ENCODE measurements at places on chromosomes 13 and 19.

- no peak for DNase-seq
Measured at GRCh38 chr13:45142440-45143345, 22.4 kb downstream of the GTF2F2 start.

DNA sequence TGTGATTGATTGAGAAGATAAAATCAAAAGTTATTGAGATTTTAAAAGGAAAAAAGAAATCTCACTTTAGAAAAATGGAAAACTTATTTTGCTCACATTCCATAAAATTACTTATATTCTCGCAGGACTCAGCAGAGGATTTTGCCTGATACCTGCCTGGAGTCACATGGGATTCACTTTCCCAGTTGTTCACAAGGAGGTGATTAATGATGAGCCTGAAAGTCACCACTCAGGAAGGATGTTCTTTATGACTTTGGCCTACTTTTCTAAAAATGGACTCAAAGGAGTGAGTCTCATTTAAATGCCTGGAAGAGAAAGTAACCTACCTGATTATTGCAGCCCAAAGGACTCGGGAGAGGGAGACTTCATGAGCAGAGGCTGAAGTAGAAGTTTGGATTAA is 34.5 kb upstream of the FAM216B start:
- no peak for DNase-seq

GRCh38 chr13:94345374-94346195 is 133.9 kb downstream of the DCT start:
- DNase-seq: no peak

DNA sequence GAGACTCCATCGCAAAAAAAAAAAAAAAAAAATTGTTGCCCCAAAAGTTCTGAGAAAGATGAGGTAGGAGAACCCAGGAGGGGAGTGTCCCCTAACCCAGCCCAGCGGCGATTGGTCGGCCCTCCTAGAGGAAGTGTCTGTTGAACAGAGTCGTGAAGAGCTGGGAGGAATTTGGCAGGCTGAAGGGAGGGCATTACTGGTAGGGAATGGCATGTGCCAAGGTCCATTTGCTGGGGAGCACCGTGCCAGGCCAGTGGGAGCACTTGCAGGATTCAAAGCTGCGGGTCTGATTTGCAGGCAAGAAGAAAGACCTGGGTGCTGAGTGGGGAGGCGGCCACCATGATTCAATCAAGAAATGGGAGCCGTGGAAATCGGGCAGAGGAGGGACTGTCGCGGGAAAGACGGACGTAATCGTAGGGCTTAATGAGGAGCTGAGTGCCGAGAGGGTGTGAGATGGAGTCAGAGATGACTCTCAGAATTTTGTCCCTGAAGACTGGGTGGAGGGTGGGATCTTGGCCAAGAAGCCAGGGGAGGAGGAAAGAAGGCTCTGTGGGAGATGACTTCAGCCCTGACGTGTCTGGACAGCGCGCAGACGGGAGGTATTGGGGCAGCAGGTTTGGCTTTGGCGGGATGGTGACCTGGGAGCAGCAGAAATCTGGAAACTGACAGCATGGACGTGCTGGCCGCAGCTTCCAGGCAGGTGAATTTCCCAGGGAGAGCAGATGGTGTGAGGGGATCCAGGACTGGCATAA is 15.4 kb downstream of the CERS4 start:
- DNase-seq: no peak

- no peak for DNase-seq
Measured at GRCh38 chr19:38836159-38836982, 4.8 kb upstream of the ECH1 start.

GRCh38 chr19:39246951-39247669 is 1.5 kb downstream of the IFNL4 start:
- no peak for DNase-seq

- DNase-seq: no peak
Measured at GRCh38 chr19:38274739-38275138, 10.4 kb downstream of the SPINT2 start.

- DNase-seq: peak; percentile 9
Measured at GRCh38 chr13:23984546-23984945, 87.2 kb upstream of the C1QTNF9B start.

DNA sequence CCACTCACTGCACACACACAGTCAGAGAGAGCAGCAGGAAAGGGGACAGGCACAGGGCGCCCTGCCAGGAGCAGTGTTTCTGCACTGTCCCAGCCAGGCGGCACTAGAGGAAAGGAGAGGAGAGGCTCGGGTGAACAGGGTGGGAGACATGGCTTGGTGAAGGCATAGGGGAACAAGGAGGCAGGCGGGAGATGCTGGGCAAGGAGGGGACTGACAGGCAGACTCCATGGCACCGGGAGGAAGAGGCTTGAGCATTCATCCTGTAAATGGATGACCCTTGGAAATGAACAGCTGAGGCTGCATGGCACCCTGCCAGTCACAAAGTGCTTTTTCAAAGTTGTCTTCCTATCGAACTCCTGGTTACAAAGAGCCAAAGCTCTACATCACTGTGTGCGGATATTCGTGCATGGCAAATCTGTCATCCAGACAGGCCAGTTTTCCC is 22.4 kb downstream of the MED26 start:
- DNase-seq: peak; percentile 42

DNA sequence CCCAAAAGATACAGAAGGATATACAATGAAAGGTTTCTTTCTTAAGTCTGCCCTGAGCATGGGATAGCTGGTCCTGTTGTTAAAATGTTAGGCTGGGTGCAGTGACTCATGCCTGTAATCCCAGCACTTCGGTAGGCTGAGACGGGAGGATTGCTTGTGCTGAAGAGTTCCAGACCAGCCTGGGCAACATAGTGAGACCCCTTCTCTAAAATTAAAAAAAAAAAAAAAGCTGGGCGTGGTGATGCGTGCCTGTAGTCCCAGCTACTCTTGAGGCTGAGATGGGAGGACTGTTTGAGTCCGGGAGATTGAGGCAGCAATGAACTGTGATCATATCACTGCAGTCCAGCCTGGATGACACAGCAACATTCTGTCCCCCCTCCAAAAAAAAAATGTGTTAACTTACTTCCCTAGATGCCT is 52.5 kb upstream of the SHKBP1 start:
- DNase-seq: no peak

DNA sequence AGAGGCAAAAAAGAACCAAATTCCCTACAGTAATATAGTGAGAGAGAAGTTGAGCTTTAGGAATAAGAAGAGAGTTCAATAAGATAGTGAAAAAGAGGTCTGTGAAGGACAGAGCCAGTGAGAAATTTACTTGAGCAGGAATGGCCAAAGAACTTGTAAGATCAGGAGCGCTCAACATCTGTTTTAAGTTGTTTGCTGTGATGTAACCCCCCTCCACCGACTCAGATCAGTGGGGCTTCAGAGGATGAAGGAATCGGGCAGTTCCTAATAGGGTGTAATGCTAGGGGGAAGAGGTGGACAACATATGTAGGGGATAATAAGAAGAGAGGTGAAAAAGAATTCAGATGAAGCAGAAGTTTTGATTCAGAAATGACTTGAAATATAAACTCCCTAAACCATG is 85.3 kb upstream of the FNDC3A start:
- no peak for DNase-seq

DNA sequence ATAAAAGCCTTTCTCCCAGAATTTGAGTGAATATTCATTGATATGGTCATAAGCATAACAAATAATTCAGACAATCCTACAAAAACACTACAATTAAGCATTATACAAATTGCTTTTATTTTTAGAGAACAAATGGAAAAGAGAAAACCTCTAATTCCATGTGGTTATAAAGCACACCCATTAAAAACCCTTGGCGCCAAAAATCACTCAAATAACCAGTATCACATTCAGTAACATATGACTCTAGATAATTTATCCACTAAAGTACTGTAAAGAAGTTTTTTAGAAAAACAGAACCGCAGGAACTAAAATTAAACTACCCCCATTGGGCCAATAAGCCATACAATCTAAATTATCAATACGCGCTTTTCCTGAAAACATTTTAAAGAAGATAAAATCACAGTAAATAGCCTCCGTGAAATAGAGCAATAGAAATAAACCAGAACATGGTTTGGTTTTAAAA is 569 bp downstream of the LCP1 start:
- DNase-seq: no peak

GRCh38 chr19:39405261-39405957 is 1.2 kb upstream of the ZFP36 start:
- no peak for DNase-seq

DNA sequence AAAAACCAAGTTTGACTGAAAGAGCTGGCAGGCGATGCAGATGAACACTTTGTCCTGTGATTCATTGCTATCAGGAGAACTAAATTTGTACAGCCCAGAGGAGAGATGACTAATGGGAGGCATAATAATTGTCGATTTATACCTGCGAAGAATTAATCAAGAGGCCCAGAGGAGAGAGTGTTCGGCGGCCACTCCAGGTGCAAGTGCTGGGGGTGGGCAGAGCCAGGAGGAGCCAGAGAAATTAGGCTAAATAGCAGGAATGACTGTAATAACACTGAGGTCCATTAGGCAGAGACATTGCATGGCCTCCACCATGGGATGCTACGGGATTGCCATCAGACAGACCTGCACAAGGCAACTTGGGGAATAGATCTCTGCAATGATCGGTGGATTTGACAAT is 107.7 kb upstream of the UQCRFS1 start:
- DNase-seq: no peak

DNA sequence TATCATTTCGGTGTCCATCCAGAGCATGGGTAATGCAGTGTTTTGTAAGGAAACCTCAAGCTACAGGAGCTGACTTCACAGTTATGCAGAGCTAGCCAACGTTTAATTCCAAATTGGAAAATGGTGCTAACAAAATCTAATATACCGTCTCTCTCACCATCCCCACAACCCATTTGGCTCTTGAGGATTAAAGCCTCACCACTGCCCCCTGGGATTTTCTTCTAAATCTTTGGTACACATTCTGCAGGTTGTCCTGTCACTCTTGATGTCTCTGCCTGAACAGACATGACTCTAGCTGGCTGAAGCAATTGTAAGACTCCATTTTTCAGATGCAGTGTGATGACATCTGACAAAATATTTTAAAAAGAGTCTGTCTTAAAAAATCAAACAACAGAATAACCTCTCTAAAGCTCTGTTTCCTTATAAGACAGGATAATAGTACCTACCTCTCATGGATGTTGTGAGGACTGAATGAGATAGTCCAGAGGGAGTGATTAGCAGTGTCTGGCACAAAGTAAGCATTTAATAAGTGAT is 451.8 kb downstream of the SUCLA2 start:
- DNase-seq: no peak

- no peak for DNase-seq
Measured at GRCh38 chr19:960020-960419, 24.1 kb upstream of the WDR18 start.

DNA sequence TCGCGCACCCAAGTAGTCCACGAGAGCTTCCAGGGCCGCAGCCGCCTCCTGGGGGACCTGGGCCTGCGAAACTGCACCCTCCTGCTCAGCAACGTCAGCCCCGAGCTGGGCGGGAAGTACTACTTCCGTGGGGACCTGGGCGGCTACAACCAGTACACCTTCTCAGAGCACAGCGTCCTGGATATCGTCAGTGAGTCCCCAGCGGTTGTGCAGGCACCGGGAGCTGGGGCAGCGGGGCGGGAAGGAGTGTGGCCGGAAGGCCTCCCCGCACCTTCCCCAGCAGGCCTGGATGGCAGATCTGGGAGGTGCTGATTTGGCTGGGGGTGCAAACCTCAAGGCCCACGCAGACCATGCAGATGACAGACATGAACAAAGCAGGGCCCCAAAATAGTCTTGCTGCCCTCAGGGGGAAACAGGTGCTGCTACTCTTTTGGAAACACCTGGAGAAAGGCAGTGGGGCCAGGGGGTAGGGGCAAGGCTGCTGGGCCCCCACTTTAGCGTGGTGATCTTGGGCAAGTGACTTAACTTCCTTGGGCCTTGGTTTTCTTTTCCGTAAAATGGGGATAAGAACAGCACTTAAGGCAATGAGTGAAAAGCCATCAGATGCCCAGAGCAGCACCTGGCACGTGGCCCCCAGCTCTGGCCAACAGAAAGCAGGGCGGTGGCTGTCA is 4.0 kb downstream of the MAG start:
- no peak for DNase-seq

- no peak for DNase-seq
Measured at GRCh38 chr13:77554069-77554468, 18.6 kb downstream of the SCEL start.

- no peak for DNase-seq
Measured at GRCh38 chr19:19461671-19462622, 53.4 kb downstream of the TSSK6 start.

DNA sequence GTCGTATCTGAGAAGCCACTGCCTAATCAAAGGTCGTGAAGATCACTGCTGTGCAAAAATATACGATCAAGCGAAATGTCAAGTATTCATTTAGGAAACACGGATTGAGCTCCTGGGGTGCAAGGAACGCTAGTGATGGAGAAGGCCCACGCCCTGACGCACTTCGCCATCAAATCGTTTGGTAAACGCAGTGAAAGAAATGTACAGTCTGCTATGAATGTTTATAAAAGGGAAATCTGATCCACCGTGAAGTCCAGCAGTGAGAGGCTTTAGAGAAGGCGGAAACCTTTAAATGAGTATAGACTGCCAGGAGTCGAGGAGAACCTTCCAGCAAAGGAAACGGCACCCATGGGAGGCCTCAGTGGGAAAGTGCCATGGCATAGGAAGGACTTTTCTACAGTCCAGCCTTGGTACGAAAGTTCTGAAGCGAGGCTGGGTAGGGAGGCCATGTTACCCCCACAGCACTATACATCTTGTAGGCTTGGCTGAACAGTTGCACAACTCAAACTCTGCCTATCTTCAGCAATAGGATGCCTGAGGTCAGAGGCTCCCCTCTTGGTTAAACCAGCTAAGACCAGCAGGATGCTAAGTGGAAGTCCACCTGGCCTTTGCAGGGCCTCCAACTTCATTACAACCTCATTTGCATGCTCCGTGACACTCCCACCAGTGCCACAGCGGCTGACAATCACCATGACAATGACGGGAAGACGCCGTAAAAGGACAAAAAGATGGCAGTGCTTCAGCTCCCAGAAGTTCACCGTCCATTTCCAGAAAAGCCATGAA is 20.4 kb downstream of the PCID2 start:
- no peak for DNase-seq
